ENCODE measurements at places on chromosomes 6 and 20.

- DNase-seq, result peak; percentile 53
These were observed 17.6 kb downstream of the PLAGL2 start for GRCh38 chr20:32189691-32190615.

GRCh38 chr6:45002390-45003105 lies 325.6 kb upstream of the RUNX2 start:
- no peak for DNase-seq

GRCh38 chr6:134564705-134565104 lies 246.8 kb upstream of the SGK1 start:
- DNase-seq, result no peak

- peak; percentile 79 for DNase-seq
These were observed 69.0 kb downstream of the MOCS1 start for GRCh38 chr6:39865011-39865888.

- peak; percentile 71 for DNase-seq
These were observed 96.3 kb upstream of the NEDD9 start for GRCh38 chr6:11328613-11329247.

All from AG08395 (cell line).